IPS-NIHi11 (cell line): ENCODE measurements at places on chromosomes 1 and 21.

DNA sequence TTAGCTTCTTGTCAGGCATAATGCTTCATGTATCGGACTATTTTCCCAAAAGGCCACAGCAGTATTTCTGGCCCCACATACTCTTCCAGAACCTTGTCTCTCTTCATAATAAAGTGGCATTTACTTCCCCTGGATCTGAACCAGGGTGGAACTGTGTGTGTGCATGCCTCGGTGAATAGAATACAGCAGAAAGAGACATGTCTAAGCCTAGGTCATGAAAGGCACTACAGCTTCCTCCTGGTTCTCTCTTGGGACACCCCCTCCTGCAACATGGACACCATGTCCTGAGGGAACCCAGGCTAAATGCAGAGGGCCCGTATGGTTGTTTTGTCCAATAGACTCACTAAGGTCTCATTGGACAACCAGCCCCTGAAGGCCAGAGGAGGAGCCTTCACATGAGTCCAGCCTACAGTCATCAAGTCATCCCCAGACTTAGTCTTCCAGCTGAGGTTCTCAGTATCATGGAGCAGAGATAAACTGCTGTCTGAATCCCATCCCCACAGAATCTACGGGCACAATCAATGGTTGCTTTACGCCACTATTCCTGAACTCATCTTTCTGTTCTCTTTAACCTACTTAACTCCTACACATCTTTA is 35.0 kb downstream of the USP24 start:
- DNase-seq = no peak

GRCh38 chr1:2046174-2046917 is 3.9 kb upstream of the PRKCZ start:
- DNase-seq = peak; percentile 87

DNA sequence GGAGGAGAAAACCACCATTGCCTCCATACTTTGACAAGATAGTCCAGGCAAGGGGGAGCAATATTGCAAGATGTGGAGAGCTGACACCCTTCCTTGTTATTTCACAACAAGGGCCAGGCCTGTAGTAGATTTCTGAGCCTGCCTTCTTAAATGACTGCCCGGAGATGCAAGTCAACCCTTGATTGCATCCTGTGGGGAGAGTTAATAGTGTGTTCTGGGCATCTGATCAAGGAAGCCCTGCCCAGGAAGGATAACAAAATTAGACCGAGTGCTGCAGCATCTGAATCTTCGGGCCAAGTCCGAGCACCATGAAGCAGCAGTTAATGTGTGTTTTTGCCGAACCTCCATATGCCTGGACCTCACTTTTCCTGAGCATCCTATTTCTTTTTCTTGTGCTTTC is 382.3 kb downstream of the PRDM2 start:
- no peak for DNase-seq

GRCh38 chr1:11540773-11541160 is 61.8 kb downstream of the DISP3 start:
- DNase-seq = no peak

GRCh38 chr1:157107702-157108101 is 8.1 kb upstream of the ETV3L start:
- peak; percentile 52 for DNase-seq

- DNase-seq = peak; percentile 82
These were observed 2.1 kb downstream of the EVA1B start for GRCh38 chr1:36321119-36321951.

GRCh38 chr1:25990702-25991395 is 7.0 kb downstream of the PAFAH2 start:
- DNase-seq = no peak

- DNase-seq = no peak
These were observed 204.2 kb downstream of the ST6GALNAC3 start for GRCh38 chr1:76278711-76279100.
